Activated CD8-positive, alpha-beta memory T cell treated with anti-CD3 and anti-CD28 coated beads for 4 hours (primary cell): ENCODE measurements at places on chromosomes 1 and 21.

- DNase-seq = no peak
Observed at GRCh38 chr1:15188130-15188524, 34.6 kb downstream of the TMEM51 start.

DNA sequence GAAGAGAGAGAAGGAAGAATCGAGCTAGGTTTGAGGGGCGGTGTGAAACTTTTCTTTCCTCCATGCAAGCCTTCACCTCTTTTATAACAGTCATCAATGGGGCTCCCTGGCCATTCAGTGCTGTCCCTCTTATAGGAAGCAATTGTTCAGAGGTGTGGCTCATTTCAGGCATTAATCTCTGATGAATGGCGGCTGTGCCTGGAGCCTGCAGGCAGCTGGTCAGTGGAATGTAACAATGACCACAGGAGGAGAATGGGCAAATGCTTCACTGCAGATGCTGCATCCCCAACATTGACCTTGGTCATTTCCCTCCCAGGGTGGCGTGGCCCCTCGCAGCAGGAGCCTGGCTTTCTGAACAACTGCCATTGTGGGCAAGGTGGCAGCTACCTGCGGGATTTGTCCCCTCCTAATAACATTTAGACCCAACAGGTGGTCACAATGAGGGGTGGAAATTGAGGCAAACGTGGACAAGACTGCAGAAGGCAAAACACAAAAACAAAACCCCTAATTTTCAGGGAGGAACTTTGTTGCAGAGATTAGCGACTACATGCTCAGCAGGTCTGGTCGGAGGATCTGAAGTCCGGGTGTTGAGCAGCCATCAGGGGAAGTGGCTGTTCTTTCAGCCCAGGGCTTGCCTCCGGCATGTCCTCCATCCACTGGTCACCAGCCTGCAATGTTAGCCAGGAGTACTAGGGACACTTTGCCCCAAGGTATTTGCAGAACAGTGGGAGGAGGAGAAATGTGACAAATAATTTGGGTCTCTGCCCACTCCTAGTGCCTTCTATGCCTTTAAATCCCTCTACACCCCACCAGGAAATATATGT is 97.3 kb upstream of the PAXBP1 start:
- DNase-seq = no peak

DNA sequence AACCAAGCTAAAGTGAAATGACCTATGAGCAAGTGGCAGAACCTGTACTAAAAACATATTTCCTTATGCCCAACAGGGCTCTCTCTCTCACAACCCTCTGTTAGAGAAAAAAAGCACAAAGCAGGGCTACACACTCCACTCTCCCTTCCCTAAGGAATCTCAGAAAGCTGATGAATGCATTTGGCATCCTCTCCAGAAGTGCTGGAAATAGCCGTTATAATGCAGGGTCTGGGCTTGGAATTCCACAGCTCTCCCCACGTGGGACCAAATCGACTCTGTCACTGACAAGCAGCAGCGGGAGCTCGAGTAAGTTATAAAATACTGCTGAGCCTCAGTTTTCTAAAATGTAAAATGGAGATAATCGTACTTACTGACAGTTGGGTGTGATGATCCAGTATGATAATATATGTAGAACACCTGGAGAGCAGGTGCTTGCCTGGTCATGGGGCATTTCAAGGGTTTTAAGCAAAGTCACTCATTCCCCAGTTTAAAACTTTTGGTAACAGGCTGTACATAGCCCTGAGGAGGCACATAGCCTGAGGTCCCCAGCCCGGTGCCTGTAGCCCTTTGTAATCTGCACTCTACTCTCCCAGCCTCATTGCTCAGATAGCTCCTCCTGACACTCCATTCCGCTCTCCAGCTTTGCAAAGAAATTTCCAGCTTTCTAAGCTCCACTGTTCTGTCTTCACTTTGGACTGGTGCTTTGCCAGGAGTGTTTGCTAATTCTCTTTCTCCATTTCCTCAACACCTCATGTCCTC is 175.6 kb upstream of the DAB1 start:
- no peak for DNase-seq

DNA sequence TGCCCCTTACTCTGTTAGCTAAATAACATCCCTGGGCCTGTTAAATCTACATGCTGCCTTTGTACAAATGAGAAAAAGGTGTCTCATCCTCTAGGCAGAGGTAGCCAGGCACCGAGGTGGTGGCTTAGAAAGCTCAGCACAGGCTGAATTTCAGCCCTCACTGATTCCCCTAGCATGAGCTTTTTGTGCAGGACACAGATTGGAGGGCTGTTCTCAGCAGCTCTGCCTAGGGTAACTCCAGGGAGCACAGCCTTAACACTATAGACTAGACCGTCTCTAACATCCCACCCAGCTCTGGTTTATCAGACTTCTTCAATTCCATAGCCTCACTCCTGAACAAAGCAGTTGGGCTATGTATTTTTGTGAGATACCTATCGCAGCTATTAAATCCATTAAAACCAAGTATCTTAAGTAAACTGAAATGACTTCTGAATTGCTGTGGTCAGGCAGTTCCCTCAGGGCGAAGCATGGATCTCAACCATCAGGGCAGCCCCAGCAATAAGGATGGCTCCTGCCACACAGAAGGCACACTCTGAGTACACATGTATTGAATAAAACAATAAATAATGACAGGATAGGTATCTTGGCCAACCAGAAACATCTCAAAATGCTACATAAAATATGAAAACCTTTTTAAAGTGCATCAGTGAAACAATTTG is 14.8 kb downstream of the S100A6 start:
- DNase-seq = no peak

GRCh38 chr1:234618737-234619049 is 8.7 kb upstream of the IRF2BP2 start:
- DNase-seq = no peak

- no peak for DNase-seq
Observed at GRCh38 chr21:25283720-25284119, 323.6 kb downstream of the MRPL39 start.

GRCh38 chr1:184743062-184743756 is 11.4 kb downstream of the EDEM3 start:
- no peak for DNase-seq

DNA sequence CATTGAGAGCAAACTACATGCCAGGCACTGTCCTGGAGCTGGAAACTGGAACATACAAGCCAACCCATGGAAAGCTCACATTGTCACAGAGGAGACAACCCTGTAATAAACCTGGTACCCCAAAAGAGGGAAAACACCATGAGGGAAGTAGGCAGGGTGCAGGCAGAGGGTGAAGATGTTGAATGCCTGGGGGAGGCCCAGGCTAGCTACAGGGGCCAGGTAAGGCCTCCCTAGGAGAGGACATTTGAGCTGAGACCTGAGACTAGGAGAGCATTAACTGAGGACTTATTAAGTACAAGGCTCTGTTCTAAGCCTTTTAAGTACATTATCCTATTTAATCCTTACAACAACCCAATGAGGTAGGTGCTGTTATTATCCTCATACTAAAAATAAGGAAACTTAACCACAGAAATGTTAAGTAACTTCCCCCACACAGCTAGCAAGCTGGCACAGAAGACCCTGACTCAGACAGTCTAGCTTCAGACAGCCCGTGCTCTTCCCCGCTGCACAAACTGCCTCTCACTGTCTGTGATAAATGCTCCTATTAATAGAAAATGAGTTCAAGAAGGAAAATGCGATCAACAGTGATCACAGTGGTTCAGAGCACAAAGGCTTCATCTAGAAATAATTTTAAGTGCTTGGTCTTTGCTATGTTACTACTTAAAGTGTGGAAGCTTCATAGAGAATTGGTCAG is 41.8 kb downstream of the ZNF281 start:
- no peak for DNase-seq

DNA sequence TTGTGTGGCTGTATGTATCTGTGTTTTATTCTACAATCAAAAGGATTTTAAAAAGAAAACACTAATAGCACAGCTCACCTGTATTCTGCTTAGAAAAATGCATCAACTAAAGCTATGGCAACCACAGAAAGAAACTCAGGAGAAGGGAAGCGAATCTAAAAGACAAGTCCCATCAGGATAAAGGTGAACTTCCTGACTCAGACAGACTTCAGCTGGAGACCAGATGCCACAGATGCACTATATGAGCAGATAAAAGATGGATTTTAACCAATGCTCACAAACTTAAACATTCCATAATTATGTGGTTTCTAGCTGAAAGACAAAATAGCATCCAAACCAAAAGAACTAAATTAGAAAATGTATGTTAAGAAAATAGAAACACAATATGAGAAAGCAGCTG is 231.0 kb downstream of the RERE start:
- DNase-seq = no peak
